ENCODE measurements at places on chromosomes 5 and 9. TPM values are rescaled to one million over a fixed set of nuclear protein-coding genes. Genes with fewer than 3 reads are reported as not detected.

DNA sequence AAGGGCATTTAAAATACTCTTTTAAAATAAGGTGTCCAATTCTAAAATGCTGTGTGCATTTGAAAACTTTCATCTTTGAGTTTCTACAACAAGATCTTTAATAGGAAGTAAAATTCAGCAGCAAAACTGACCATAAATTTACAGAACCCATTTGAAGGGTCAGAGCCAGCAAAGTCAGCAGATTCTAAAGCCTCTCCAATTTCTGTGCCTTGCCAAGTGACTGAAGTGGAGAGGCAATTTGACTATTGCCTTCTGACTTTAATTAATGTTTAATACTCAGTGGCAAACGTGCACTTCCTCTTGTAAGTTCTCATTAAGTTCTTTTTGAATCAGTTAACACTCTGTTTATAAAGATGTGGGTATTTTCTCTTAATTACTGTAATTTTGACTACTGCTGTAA, 155.2 kb downstream of the BAAT start:
- no peak for DNase-seq
- no peaks in the 10 kb centered on the region for H3K27me3 ChIP-seq
- no peaks in the 10 kb centered on the region for H3K4me1 ChIP-seq
- no peaks in the 10 kb centered on the region for H3K36me3 ChIP-seq

DNA sequence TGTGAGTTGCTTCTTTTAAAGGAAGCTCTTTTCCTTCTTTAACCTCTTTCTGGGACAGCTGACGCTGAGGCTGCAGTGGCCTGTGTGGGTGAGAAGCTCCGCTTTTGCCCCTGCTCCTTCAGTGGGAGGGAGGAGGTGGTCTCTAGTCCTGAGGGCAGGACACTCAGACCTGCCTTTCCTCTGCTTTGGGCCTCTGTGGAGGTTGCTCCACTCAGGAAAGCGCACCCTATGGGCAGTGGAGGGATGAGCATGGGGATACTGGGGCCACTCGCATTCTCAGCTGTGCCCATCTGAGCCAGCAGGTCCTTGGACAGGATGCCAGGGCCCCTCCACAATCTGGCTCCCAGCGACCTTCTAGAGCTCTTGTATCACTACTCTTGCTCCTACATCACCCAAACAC, 111.5 kb downstream of the NSG2 start:
- no peaks in the 10 kb centered on the region for H3K4me1 ChIP-seq
- no peak overlapping the region for H3K4me3 ChIP-seq
- no peaks in the 10 kb centered on the region for H3K36me3 ChIP-seq
- DNase-seq, result no peak
- no peaks in the 10 kb centered on the region for H3K27me3 ChIP-seq

GRCh38 chr5:25716680-25717079, 1071.9 kb upstream of the CDH10 start:
- H3K27me3 ChIP-seq, result no peaks in the 10 kb centered on the region
- no peaks in the 10 kb centered on the region for H3K4me1 ChIP-seq
- H3K4me3 ChIP-seq, result no peak overlapping the region

DNA sequence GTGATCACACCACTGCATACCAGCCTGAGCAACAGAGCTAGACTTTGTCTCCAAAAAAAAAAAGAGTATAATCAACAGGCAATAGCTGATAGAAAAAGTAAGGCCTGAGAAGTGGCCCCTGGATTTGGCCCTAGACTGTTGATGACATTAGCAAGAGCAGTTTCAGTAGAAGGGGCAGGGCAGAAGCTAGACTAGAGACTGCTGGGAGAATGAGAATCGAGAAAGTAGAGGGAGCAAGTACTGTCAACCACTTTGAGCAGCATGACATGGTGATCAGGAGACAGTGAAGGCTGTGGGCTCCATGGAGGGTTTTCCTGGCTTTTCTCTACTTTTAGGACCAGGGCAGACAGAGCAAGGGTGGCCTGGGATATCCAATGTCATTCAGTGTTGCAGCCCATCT, 34.9 kb upstream of the B4GALT1 start:
- H3K27ac ChIP-seq, result no peak overlapping the region
- no peaks in the 10 kb centered on the region for H3K36me3 ChIP-seq
- DNase-seq, result no peak
- no peak overlapping the region for H3K4me3 ChIP-seq

Gene EIF4E1B
- not detected for polyA plus RNA-seq

Measured in GM23248 (cell line).